ENCODE measurements at places on chromosomes 4 and X.

DNA sequence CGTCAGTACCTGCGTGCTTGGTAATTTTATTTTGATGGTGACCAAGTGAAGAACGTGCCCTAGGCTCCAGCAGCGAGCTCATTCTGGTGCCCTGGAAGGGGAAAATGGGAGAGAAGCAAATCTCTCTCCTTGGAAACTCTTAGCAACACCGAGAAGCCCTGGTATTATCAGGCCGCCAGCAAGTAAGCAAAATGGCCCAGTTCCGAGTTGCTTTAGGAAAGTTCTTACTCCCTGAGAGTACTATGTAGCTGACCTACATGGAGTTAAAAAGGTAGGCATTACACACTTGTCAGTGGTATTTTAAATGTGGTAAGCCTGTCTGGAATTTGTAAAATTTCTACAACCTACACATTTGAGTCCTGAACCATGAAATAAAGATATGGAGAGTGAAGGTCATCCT is 146.4 kb downstream of the CPEB2 start:
- DNase-seq: no peak

DNA sequence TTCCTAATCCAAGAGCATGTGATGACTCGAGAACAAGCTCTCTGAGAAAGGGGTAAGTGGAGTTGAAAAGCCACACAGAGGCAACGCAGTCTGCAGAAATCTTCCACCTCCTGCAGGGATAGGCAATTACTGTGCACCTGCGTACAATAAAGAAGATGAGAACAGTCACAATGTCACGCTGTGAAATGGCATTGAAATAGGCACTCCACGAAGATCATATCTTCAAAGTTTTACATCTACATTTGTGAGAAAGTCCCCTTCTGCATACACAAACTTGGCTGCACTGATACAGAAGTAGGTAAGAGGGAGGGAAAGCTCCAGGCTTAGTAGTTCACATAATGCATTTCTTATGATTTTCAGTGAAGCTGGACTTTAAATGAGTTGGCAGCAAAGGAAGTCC is 27.1 kb downstream of the DDX60L start:
- DNase-seq: no peak

GRCh38 chr4:43757147-43757546 is 691.5 kb downstream of the KCTD8 start:
- no peak for DNase-seq

- DNase-seq: no peak
These were observed 68.4 kb upstream of the ETNPPL start for GRCh38 chr4:108831291-108831690.

GRCh38 chrX:33273535-33273934 is 62.2 kb upstream of the DMD start:
- no peak for DNase-seq

- DNase-seq: no peak
These were observed 105.4 kb downstream of the TMEM144 start for GRCh38 chr4:158315706-158316105.

- DNase-seq: no peak
These were observed 5.5 kb upstream of the UGT2B17 start for GRCh38 chr4:68581383-68582338.

DNA sequence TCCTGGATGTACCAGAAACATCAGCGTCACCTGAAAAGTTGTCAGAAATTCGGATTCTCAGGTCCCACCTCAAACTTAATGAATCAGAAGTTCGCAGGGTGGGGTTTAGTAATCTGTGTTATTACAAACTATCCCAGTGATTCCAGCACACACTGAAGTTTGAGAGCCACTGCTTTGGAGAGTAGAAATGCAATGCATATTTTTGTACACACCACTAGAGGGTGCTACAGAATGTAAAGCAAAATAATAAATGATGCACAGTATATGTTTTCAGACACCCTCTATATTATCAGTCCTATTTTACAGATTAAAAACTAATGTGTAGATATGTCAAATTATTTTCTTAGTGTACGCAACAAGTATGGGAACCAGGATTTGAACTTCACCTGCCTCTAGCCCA is 2.4 kb upstream of the MORF4L2 start:
- no peak for DNase-seq

DNA sequence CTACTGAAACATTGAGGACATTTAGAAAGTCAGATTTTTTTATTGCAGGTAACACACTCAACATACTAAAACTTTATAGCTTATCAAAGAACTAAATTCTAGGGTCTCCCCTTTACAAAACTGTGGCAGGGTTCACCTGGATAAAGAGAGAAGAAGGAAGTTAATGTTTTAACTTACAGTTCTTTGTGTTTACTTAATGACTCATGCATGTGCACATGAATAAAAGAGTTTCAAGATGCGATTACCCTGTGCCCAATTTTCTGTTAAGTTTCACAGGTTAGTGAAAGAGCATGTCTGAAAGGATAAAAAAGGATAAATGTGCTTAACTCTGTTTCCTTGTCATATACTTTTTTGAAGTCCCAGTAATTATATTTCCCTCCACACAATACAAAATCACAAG is 16.8 kb downstream of the DCAF8L1 start:
- no peak for DNase-seq

- DNase-seq: no peak
These were observed 15.4 kb downstream of the NKX6-1 start for GRCh38 chr4:84483688-84484087.

- no peak for DNase-seq
These were observed 62.0 kb downstream of the SLAIN2 start for GRCh38 chr4:48403358-48403757.

DNA sequence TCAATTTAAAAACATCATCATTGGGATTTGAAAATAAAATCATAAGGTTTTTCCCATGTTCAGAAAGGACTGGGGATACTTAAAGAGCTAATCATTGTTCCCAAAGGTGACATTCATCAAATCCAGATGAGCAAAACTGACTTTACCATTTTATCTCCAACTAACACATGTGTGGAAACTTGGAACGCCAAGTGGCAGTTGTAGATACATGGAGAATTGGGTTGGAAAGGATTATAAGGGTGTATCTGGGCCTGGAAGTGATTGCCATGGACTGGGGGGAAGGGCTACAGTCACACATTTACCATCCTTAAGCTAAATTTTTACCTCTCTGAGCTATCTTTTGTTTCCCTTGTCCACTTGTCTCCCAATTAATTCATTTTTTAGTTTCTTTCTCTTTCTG is 203.4 kb downstream of the SLC39A8 start:
- DNase-seq: no peak

DNA sequence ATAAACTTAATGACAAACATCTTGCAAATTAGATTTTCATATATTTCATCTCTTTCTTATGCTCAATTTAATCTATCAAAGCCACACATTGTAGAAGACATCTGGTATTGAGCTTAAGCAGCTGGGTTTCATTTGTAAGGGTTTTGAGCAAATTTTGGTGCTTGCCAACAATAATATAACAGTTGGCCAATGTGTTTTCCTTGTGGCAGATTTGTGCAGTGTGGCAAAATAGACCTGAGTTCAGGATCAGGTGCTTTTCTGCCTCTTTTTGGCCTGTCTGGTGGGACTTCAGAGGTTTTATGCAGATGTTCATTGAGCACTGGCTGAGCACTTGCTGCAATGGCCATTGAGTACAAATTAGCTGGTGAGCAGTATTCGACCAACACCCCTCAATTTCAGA is 301.9 kb downstream of the BMPR1B start:
- DNase-seq: no peak

DNA sequence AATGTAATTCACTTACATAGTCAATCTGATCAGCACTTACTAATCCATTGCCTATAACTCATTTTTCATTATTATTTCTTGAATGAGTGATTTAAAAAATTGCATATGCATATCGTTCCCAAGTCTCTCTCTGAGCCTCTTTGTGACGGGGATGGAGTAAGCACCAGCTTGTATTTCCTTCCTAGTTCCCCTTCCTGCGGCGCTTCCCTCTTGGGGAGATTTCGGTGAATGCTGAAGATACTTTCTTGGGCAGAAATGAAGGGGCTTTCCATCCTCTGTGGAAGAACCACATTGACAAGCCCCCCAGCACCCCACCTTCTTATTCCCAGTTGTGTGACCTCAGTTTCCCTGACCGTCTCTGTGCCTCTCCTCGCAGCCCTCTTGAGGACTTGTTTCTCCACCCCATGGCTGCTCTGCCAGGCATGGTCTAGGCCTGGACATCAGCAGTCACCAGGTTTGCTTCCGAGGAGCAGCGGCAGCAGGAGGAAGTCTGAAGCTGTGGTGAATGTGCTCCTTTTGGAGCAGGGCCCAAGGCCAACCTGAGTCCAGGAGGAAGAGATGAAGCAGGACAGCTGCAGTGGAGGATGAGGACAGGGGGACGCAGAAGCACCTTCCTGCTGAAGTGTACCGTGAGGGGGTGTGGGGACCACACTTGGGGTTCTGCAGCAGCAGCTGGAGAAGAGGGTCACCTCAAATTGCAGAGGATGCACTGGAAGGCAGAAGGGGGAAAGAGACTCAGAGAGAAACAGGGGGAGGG is 124.9 kb downstream of the IRF2 start:
- no peak for DNase-seq

GRCh38 chr4:23759066-23759465 is 130.8 kb downstream of the PPARGC1A start:
- DNase-seq: no peak

DNA sequence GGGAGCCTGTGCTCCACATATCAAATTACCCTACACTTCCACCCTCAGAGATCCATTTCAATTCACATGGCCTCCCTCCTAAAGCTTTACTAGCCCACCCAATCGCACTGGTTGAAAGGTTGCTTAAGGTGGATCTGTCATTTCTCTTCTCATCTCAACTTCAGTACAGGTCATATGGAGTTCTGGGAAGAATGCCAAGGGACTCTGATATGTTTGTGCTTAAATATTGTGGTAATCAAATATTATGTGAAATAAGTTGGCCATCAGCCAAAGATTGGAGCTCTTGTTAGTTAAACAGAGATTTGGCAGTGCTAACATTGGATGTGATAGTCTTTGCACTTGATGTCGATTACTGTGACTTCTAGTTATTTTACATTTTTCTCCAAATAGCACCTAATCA is 20.5 kb downstream of the SEPTIN6 start:
- no peak for DNase-seq

GRCh38 chr4:84238247-84239090 is 260.6 kb downstream of the NKX6-1 start:
- DNase-seq: no peak

- DNase-seq: no peak
These were observed 71.4 kb upstream of the ADGRL3 start for GRCh38 chr4:61128682-61129081.

GRCh38 chr4:142345924-142346323 is 500.2 kb downstream of the INPP4B start:
- DNase-seq: no peak

DNA sequence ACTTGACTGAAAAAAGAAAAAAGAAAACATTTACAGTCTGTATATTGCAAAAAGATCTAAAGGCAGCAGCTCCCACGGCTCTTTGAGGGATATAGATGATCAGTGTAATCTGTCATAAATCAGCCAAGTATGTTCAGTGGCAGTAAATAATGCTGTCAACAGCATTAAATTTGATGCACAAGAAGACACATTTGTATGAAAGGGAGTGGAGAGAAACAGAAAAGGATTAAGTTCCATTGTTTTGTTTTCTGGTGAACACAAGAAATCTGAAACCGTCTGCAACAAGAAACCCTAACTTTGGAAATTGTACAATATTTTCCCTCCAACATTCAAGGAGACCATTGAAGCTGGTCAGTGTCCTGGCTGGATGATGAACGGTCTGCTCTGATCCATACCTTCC is 27.6 kb upstream of the C1QTNF7 start:
- DNase-seq: no peak

- DNase-seq: no peak
These were observed 6.9 kb downstream of the KLHL8 start for GRCh38 chr4:87213421-87214075.

GRCh38 chrX:123525123-123525725 is 207.6 kb downstream of the THOC2 start:
- no peak for DNase-seq

- DNase-seq: no peak
These were observed 39.8 kb downstream of the ANXA3 start for GRCh38 chr4:78591404-78591803.

- no peak for DNase-seq
These were observed 82.5 kb downstream of the AMELX start for GRCh38 chrX:11375614-11376119.

DNA sequence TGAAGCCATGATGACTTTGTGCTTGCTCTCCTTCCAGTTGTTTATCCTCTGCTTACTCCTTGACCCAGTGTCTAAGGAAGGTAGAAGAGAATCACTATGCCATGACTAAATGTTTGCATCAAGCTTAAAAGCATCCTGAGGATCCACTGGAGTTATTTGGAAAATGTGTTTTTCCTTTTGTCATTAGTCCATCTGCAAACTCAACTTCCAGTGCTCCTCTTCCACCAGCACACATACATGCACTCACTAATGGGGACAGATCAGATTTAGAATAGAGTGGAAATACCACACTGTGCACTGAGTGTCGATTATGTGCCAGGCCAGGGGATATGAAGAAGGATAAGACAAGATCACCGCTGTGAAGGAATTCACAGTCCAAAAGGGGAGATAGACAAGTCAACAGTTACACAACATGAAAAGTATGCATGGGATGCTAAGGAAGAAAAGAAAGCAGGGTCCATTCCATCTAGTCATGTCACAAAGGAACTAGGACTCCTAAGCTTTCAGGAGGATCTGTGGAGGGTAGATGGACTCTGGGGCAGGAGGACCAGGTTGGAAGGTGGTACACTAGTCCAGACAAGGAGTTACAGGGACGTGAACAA is 1.9 kb downstream of the OCIAD2 start:
- DNase-seq: no peak

GRCh38 chrX:16114611-16115010 is 8.8 kb upstream of the GRPR start:
- no peak for DNase-seq

GRCh38 chr4:147981305-147981704 is 249.4 kb downstream of the ARHGAP10 start:
- DNase-seq: no peak

GRCh38 chr4:78293821-78294301 is 236.7 kb downstream of the FRAS1 start:
- no peak for DNase-seq

- no peak for DNase-seq
These were observed 12.9 kb downstream of the TFE3 start for GRCh38 chrX:49030283-49030682.

- DNase-seq: no peak
These were observed 161.3 kb downstream of the FNIP2 start for GRCh38 chr4:158929939-158930638.

- DNase-seq: no peak
These were observed 425.7 kb upstream of the ZFP42 start for GRCh38 chr4:187569871-187570270.

DNA sequence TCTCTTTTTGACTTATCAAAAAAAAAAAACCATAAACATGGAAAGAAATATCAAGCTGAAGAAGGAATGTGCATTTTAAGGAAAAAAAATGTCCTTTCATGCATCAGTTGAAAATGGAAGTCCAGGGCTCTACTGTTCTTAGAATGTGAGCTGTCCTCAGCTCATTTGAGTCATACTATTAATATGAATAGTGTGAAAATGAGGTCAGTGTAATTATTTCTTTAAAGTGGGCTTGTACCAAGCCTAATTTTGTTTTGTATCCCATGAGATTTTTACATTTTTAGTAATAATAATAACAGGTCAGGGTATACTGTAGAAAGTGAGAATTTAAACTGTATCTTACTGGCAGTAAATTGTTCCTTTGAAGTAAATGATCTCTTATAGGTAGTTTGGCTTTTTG is 148.5 kb downstream of the NAA11 start:
- no peak for DNase-seq
